ENCODE measurements at places on chromosomes 16 and 17.

- no peaks in the 10 kb centered on the region for H3K27me3 ChIP-seq
- H3K27ac ChIP-seq: no peak overlapping the region
- no peaks in the 10 kb centered on the region for H3K36me3 ChIP-seq
- no peak overlapping the region for H3K4me3 ChIP-seq
- no peaks in the 10 kb centered on the region for H3K4me1 ChIP-seq
- DNase-seq: no peak
Observed at GRCh38 chr17:50189550-50190292, 11.7 kb downstream of the COL1A1 start.

GRCh38 chr16:13110124-13110796 lies 208.9 kb downstream of the SHISA9 start:
- H3K27me3 ChIP-seq: no peaks in the 10 kb centered on the region
- no peaks in the 10 kb centered on the region for H3K36me3 ChIP-seq
- H3K4me1 ChIP-seq: no peaks in the 10 kb centered on the region
- H3K27ac ChIP-seq: no peak overlapping the region

DNA sequence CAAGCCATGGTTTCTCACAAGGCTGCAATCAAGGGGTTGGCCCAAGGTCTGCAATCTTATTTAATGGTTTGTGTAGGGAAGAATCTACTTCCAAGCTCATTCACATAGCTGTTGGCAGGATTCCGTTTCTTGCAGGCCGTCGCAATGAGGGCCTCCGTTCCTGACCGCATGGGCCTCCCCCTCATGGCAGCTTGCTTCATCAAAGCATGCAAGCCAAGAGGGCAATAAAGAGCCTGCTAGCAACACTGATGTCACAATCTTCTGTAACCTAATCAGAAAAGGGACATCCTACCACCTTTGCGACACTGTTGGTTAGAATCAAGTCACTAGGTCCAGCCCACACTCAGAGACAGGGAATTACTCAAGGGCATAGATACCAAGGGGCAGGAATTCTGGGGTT lies 95.5 kb downstream of the CCT6B start:
- H3K36me3 ChIP-seq: no peaks in the 10 kb centered on the region
- H3K4me3 ChIP-seq: no peak overlapping the region
- no peak for DNase-seq
- no peaks in the 10 kb centered on the region for H3K4me1 ChIP-seq

GRCh38 chr17:40531051-40531991 lies 29.9 kb upstream of the TNS4 start:
- peaks cover 45% of the 10 kb centered on the region for H3K4me1 ChIP-seq
- no peak overlapping the region for H3K4me3 ChIP-seq
- no peaks in the 10 kb centered on the region for H3K36me3 ChIP-seq
- no peaks in the 10 kb centered on the region for H3K27me3 ChIP-seq

DNA sequence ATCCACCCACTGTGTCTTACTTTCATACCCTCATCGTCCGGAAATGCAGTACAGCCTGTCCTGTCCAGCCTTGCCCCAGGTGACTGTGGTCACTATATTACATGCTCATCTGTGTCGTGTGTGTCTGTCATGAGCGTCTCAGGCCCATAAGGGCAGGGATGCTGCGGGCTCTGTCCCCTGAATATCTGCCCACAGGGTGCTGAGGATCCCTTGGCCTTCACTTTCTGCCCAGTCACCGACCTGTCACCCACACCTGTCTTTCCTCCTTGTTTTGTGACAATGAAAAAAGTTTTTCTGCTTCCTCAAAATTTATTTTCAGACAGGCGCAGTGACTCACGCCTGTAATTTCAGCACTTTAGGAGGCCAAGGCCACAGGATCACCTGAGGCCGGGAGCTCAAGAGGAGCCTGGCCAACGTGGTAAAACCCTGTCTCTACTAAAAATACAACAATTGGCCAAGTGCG lies 1.4 kb upstream of the CTRB1 start:
- H3K4me3 ChIP-seq: no peak overlapping the region
- no peak for DNase-seq
- no peaks in the 10 kb centered on the region for H3K27me3 ChIP-seq
- H3K36me3 ChIP-seq: no peaks in the 10 kb centered on the region
